ENCODE measurements at places on chromosomes 4 and X.

- DNase-seq = no peak
These were observed 3.3 kb downstream of the RFC1 start for GRCh38 chr4:39362827-39363226.

GRCh38 chr4:62644372-62644771 lies 1444.2 kb downstream of the ADGRL3 start:
- DNase-seq = peak; percentile 9

GRCh38 chr4:4422856-4423499 lies 36.1 kb downstream of the NSG1 start:
- DNase-seq = no peak

- no peak for DNase-seq
These were observed 125.3 kb upstream of the CLNK start for GRCh38 chr4:10809905-10810304.

- no peak for DNase-seq
These were observed 22.5 kb downstream of the MID1 start for GRCh38 chrX:10597871-10598270.

DNA sequence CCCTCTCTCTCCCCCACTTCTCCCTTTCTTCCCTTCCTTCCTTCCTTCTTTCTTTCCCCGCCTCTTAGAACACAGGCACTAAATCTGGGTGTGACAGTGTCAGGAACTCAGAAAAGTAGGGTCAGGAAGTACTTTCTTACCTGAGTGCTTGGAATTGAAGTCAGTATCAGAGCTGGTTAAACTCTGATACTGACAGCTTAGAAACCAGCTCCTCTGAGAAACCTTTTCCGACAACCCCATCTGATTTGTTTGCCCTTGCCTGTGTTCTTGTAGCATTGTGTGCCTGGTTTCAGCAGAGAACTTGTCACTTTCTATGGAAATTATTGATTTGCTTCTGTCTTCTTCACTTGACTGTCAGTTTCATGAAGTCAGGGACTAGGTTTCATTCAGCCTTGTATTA lies 113.9 kb downstream of the AASDH start:
- DNase-seq = no peak

Data from nephron progenitor cell (in vitro differentiated cells).